ENCODE measurements at places on chromosomes 6 and 20. TPM values are rescaled to one million over a fixed set of nuclear protein-coding genes. Genes with fewer than 3 reads are reported as not detected.

DNA sequence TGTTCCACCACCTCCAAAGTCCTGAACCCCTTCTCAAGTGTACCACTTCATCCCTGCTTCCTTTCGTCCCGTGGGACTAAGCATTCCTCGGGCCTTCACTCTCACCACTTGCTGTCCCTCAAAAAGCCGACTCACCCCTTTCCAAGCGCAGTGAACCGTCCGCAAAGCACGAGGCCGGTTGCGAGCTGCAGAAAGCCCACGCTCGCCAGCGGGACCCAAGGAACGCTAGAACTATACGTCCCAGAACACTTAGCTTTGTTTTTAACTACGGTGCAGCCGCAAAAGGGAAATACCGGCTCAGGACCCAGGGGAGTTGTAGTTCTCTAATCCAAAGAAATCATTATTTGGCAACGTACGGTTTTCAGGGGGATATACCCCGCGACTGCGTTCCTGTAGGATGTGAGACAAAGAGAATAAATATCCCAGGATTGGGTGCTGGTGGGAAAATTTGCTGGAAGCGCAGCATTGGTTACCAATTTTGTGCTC is 416 bp upstream of the POLR1H start:
- H3K27me3 ChIP-seq, result no peaks in the 10 kb centered on the region
- H3K36me3 ChIP-seq, result peaks cover 37% of the 10 kb centered on the region
- H3K4me3 ChIP-seq, result peak overlapping the region; percentile 99
- peaks cover 33% of the 10 kb centered on the region for H3K4me1 ChIP-seq
- no peak for DNase-seq
- peak overlapping the region; percentile 97 for H3K27ac ChIP-seq

DNA sequence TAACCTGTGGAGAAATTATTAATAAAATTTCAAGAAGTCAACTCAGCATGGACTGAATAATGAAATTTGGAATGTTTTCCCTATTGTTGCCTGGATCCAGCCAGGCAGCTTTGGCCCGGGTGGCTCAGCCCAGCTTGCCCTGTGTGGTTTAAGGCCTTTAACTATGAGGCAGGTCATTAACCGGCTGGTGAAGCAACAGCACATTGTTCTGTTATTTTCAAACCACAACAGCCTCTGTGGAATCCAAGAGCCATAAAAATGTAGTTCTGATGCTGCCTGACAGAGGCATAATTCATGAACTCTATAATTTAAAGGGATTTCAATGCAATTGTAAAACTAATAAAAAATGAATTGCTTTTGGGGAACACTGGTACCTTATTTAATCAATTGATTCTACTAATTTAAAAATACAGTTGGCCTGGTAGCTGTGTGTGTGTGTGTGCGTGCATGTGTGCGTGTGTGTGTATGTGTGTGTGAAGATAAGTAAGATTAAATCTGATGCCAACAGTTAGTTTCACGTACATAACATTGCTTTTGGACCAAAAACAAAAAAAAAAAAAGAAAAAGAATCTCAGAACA is 117.7 kb downstream of the RPS12 start:
- H3K36me3 ChIP-seq, result no peaks in the 10 kb centered on the region
- peaks cover 18% of the 10 kb centered on the region for H3K27me3 ChIP-seq
- H3K4me3 ChIP-seq, result no peak overlapping the region
- H3K27ac ChIP-seq, result no peak overlapping the region

- no peak for DNase-seq
- no peaks in the 10 kb centered on the region for H3K36me3 ChIP-seq
- no peaks in the 10 kb centered on the region for H3K4me1 ChIP-seq
Observed at GRCh38 chr6:37011656-37012378, 6.4 kb downstream of the FGD2 start.

- H3K4me1 ChIP-seq, result no peaks in the 10 kb centered on the region
- no peak overlapping the region for H3K4me3 ChIP-seq
- H3K36me3 ChIP-seq, result no peaks in the 10 kb centered on the region
- no peaks in the 10 kb centered on the region for H3K27me3 ChIP-seq
- DNase-seq, result no peak
- no peak overlapping the region for H3K27ac ChIP-seq
Observed at GRCh38 chr20:8568075-8568474, 436.0 kb downstream of the PLCB1 start.

- H3K36me3 ChIP-seq, result no peaks in the 10 kb centered on the region
- H3K27ac ChIP-seq, result no peak overlapping the region
- no peak overlapping the region for H3K4me3 ChIP-seq
Observed at GRCh38 chr20:59706400-59706693, 102.0 kb downstream of the PHACTR3 start.

DNA sequence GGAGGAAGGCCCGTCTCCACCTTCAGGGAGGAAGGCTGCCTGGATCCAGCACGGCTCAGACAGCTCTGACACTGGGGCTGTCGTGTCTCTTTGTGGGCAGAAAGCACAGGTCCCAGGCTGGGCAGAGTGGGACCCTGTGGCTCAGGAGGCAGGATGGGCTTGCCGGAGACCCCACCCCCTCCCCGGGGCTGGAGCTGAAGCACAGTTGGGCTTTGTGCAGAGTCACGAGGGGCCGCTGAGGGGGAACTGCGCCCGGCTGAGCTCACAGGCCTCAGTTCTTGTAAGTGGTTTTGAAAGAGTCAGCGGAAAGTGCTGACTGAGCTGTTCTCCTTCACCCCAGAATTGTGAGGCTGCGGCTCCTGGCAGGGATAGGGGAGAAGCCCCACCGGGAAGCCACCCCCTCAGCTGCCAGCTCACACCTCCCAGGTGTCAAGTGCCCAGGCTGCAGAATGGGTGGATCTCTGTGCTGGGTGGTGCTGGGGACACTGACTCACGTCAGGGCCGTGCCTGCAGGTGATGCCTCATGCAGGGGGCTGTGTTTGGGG is 145.5 kb upstream of the RNF24 start:
- H3K27me3 ChIP-seq, result no peaks in the 10 kb centered on the region
- peaks cover 5% of the 10 kb centered on the region for H3K36me3 ChIP-seq
- H3K27ac ChIP-seq, result peak overlapping the region; percentile 82
- peaks cover 54% of the 10 kb centered on the region for H3K4me1 ChIP-seq
- H3K4me3 ChIP-seq, result peak overlapping the region; percentile 27

DNA sequence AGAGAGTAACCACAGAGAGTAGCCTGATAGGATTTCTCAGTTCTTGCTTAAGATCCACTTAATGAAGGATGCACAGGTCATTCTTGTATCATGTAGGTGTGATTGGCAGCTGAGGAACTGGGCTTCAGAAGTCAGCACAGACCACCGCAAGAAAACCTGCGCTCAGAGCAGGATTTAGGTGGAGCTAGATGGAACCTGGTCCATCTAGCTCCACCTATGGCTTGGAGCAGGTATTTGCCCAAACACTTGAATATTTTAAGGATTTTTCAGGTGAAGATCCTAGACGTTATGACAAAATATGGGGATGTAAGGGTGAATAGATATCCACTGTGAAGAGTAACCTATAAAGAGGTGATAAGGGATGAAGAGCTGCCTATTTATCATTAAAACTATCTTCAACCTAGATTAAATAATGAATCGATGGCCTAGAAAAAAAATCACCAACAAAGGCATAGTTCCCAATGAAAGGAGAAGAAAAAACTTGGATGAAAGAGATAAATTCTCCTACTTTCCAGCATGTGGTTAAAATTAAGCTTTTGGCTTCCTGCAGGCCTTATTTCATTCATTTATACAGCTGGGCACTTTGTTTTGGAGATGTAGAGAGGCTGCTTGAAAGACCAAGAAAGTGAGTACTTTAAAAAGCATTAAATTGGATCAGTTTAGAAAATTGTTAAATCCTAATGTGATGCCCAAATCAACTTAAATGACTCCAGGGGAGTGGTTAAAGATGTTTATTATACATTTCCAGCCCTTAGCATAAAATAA is 778.4 kb upstream of the GJE1 start:
- no peak overlapping the region for H3K4me3 ChIP-seq
- no peaks in the 10 kb centered on the region for H3K36me3 ChIP-seq
- no peak for DNase-seq
- no peaks in the 10 kb centered on the region for H3K27me3 ChIP-seq
- no peaks in the 10 kb centered on the region for H3K4me1 ChIP-seq

- H3K27ac ChIP-seq, result no peak overlapping the region
- H3K36me3 ChIP-seq, result no peaks in the 10 kb centered on the region
- peaks cover 2% of the 10 kb centered on the region for H3K27me3 ChIP-seq
- H3K4me1 ChIP-seq, result no peaks in the 10 kb centered on the region
- DNase-seq, result no peak
Observed at GRCh38 chr6:99130897-99131873, 183.4 kb upstream of the FBXL4 start.

DNA sequence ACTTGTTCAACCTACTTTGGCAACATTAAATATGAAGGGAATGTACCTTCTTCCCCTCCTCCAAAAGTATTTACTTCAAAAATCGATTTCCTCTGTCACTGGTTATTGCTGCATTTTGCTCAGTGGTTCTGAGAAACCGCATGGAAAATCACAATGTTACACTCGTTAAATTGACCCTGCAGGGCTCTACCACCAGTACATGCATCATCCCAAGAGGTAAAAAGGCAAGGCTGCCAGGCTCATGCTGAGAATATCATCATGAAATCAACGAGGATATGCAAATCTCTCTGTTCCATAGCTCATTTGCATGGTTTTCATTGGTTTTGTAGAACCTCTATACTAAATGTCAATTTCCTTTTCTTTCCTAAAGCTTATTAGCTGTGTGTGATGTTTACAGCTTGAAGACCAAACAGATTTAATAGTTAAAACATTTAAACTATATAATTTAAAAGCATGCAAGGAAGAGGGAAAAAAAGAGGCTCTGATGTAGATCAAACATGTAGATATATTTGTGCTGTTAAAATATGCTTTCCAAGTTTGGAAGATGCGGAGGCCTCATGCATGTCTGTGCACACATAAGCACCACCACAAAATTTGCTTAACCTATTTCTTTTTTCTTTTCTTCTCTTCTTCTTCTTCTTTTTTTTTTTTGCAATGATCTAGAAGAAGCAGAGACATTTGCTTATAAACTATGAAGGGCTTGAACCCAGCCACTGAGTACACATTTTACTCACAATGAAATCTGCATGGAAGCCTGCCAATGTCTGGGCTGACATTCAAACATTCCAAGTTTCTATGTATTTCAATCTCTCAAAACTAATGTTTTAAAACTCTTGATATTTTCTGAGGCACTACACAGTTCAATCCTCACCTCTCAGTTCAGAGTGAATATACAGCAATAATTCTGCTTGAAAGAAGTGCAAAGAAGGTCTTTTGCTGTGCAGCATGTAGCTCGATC is 194.0 kb downstream of the GMPR start:
- peaks cover 50% of the 10 kb centered on the region for H3K4me1 ChIP-seq
- H3K36me3 ChIP-seq, result peaks cover 66% of the 10 kb centered on the region
- DNase-seq, result no peak
- no peak overlapping the region for H3K4me3 ChIP-seq
- no peaks in the 10 kb centered on the region for H3K27me3 ChIP-seq
- peak overlapping the region; percentile 60 for H3K27ac ChIP-seq

DNA sequence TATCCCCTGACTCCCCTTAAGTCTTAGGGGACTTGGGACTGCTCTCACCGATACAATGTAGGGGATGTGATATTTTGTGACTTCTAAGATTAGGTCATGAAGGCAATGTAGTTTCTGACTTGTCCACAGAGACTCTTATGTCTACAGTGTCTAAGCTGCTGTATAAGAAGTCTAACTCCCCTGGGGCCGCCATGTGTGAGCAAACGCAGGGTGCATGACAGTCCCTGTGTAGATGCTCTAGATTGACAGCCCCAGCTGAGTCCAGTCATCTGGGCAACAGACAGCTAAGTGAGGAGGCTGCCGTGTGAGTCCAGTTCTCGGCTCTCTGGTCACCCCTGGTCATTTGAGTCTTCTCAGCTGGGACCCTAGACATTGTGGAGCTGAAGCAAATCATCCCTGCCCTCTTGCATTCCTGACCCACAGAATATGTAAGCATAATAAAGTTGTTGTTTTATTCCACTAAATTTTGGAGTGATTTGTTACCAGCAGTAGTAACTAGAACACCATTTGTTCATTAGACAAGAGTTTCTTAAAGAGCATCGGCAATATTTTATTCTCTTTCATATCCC is 743.3 kb upstream of the CHD6 start:
- H3K4me3 ChIP-seq, result no peak overlapping the region
- H3K36me3 ChIP-seq, result no peaks in the 10 kb centered on the region
- H3K27ac ChIP-seq, result no peak overlapping the region
- no peaks in the 10 kb centered on the region for H3K27me3 ChIP-seq

DNA sequence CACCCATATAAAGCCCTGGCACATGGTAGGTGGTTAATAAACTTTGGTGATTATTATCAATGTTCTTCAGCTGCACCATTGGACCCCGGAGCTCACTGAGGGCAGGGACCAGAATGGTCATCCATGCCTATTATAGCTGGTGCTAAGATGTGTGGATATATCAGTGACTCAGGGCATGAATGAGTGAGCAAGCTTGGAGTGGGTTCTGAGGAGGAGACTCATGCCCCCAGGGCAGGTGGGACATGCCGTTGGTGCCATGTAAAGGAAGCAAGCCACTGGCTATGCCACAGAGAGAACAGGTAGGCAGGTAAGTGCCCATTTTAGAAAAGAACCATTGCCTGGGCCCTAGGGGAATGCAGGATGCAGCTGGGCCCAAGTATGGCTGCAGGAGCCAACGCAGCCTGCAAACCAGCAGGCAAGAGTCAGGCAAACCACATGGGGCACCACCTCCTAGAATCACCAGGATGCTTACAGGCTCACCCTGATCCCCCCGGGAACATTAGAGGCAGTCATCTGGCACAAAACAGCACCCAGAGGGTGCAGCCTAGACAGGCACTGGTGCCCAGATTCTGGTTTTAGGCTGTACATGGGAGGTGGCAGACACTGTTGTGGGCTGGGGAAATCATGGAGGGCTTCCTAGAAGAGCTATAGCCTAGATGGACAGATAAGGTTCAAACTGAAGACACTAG is 23.5 kb downstream of the PLAGL2 start:
- H3K27ac ChIP-seq, result no peak overlapping the region
- peaks cover 4% of the 10 kb centered on the region for H3K4me1 ChIP-seq
- H3K36me3 ChIP-seq, result peaks cover 4% of the 10 kb centered on the region

- H3K27me3 ChIP-seq, result no peaks in the 10 kb centered on the region
- no peak overlapping the region for H3K4me3 ChIP-seq
- DNase-seq, result no peak
- H3K36me3 ChIP-seq, result peaks cover 17% of the 10 kb centered on the region
- H3K27ac ChIP-seq, result no peak overlapping the region
Observed at GRCh38 chr6:24982231-24982630, 46.5 kb upstream of the RIPOR2 start.

GRCh38 chr6:159941286-159942113 is 27.4 kb upstream of the IGF2R start:
- H3K36me3 ChIP-seq, result no peaks in the 10 kb centered on the region
- peaks cover 8% of the 10 kb centered on the region for H3K4me1 ChIP-seq
- H3K27ac ChIP-seq, result no peak overlapping the region
- no peak overlapping the region for H3K4me3 ChIP-seq

GRCh38 chr20:52118696-52119095 is 72.9 kb downstream of the ZFP64 start:
- H3K27ac ChIP-seq, result no peak overlapping the region
- H3K4me3 ChIP-seq, result no peak overlapping the region
- no peak for DNase-seq
- no peaks in the 10 kb centered on the region for H3K27me3 ChIP-seq
- H3K4me1 ChIP-seq, result no peaks in the 10 kb centered on the region

The GSTA1 gene
- not detected for total RNA-seq

The EYA4 gene
- not detected for total RNA-seq

The NQO2 gene
- total RNA-seq, result 42.5 TPM

The BFSP1 gene
- total RNA-seq, result 0.51 TPM

The C6orf132 gene
- 0.23 TPM for total RNA-seq
